NT2/D1 (cell line): ENCODE measurements at places on chromosomes 12 and 14.
A peak's percentile ranks its signal among the peaks of the same experiment; 100 is the strongest.

DNA sequence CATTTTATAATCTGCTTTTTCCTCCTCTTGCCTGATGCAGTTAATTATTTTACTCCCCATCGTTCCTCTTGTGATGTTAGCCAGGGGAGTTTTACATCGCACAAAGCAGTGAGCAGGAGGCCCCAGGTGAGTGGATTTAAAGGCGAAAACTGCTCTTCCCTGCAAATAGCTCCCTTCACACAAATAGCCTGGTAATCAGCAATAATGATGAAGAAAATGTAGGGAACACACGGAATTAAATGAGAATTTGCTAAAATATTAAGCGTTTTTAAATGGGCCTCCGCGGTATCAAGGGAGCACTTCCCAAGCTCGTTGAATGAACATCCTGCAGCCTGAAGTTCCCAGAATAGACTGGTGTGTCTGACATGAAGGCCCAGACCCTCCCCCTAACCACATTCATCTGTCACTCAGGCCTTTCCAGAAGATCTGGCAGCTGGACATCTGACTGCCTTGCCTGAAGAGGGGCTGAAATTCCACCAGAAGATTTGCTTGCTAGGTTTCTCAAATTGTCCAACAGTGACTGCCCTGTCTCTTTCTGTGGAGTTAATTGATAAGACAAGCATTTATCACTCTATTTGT is 127.2 kb downstream of the CCDC60 start:
- DNase-seq: no peak

DNA sequence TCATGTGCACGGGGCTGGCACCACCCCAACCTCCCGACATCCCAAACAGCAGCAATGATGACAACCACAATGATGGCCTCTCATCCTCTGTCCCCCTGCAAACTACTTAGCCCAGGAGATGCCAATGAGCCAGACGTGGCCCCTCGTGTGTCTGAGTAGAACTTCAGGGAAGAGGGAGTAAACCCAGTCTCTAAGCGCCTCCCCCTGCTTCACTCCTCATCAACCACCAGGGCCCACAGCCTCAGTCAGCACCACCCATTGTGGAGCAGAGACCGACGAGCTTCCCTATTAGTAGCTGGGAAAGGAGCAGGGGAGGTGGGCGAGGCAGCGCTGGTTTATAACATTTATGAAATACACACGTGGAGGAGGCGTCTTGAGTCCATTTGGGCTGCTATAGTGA is 182.7 kb upstream of the SFSWAP start:
- DNase-seq: no peak

DNA sequence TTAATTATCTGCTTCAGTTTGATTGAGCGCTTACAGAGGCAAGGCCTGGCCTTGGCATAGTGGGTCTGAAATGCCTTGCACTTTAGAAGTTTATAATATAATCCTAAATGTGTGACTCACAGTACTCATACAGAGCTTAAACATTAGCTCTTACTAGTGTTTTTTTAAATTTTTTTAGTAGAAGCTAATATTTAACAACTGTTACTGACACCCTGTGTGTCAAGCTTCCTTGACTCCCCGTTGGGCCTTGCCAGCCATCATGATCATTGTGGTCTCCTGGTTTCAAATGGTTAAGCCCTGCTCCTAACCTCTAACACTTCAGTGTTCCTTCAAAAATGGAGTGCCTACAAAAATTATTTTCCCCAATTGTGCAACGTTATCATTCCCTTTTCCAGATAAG is 126.9 kb downstream of the GALC start:
- no peak for DNase-seq

- DNase-seq: no peak
Observed at GRCh38 chr14:90681929-90682328, 134.3 kb downstream of the TTC7B start.

GRCh38 chr14:74380172-74380571 is 31.9 kb downstream of the VRTN start:
- no peak for DNase-seq

GRCh38 chr12:129069886-129070285 is 216.6 kb downstream of the GLT1D1 start:
- DNase-seq: peak; percentile 25

- no peak for DNase-seq
Observed at GRCh38 chr14:21536418-21537089, 10.4 kb upstream of the SALL2 start.
